CD4-positive, alpha-beta memory T cell (primary cell): ENCODE measurements at places on chromosomes 11 and 22. TPM values are rescaled to one million over a fixed set of nuclear protein-coding genes. Genes with fewer than 3 reads are reported as not detected.

GRCh38 chr11:115344846-115345245 is 159.4 kb downstream of the CADM1 start:
- H3K36me3 ChIP-seq = no peaks in the 10 kb centered on the region
- no peak overlapping the region for H3K4me3 ChIP-seq
- no peak for DNase-seq
- H3K27ac ChIP-seq = no peak overlapping the region

DNA sequence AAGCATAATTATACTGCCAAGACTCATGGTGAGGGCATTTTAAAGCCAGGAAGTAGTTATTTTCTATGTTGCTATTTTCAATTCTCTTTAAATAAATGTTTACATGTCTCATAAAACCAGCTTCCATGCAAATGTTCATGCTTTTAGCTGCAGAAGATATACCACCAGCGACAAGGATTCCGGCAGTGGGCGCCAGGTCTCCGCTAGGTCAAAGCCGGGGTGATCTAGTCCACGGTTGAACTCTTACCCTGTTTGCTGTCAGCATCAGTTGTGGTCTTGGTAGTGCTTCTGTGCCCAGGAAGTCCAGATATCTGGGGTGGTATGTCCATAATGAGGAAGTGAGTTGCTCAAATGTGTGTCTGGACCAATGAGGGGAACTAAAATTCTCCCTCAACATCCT is 265.7 kb downstream of the BRD1 start:
- H3K27me3 ChIP-seq = no peaks in the 10 kb centered on the region
- no peak overlapping the region for H3K27ac ChIP-seq
- DNase-seq = no peak
- H3K4me3 ChIP-seq = no peak overlapping the region

The FAM180B gene
- total RNA-seq = not detected

The CRKL gene
- total RNA-seq = 85.1 TPM
